Activated CD4-positive, CD25-positive, alpha-beta regulatory T cell treated with anti-CD3 and anti-CD28 coated beads, Interleukin-2, amount 50 U/mL, for 16 hours (primary cell): ENCODE measurements at places on chromosomes 11 and 22.
A peak's percentile ranks its signal among the peaks of the same experiment; 100 is the strongest.

DNA sequence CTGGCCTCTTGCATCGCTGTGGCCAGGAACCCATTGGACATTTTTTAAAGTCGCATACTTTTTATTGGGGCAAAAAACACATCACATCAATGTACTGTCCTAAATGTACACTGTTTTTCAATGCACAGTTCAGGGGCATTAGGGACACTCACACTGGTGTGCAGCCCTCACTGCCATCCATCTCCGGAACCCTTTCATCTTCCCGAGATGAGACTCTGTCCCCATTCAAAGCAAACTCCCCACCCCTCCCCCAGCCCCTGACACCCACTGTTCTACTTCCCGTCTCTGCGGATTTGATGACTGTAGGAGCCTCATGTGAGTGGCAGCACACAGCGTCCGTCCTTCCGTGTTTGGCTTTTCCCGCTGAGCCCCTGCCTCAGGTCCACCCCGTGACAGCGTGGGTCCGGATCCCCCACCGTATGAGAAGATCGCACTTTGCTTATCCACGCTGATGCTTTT lies 41.8 kb upstream of the TH start:
- DNase-seq: no peak

GRCh38 chr11:81301166-81301830 lies 1432.4 kb downstream of the FAM181B start:
- DNase-seq: no peak

GRCh38 chr11:81222491-81222890 lies 1511.2 kb downstream of the FAM181B start:
- DNase-seq: no peak

DNA sequence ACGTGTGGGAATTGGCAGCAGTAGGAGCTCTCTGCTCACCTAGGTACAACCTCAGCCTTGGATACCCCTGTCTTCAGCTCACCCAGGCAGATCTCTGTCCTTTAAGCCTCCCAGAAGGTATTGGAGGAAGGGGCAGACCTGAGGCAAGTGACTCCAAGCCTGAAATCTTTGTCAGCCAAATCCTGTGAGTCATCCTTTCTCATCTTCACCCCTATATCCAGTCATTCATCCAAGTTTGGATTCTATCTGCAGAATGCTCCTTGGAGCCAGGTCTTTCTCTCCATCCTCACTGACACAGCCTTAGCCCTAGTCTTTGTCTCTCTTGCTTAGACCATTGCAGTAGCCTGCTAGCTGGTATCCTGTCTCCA lies 10.4 kb upstream of the THY1 start:
- no peak for DNase-seq

DNA sequence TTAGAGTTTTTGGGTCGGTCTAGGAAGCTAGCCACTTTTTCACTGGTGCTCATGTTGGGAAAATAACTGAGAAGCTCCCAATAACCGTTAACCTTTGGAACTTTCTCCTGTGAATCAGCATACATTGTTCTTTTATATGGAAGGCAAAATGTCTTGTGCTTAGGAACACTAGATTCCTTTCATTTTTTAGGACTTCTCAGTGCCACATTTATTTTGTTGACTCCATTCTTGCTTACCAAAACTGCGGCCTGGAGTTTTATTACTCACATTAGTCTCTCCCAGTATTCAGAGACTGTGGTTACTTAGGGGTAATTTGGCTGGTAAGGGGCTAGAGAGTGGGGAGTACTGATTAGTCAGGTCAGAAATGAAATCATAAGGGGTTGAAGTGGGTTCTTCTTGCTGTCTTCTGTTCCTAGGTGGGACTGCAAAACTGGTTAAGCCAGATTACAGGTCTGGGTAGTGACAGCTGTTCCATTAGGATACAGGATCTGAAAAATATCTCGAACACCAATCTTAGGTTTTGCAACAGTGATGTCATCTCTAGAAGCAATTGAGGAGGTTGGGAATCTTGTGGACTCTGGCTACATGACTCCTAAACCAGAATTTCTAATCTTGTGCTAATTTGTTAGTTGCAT lies 631.4 kb upstream of the LUZP2 start:
- no peak for DNase-seq

GRCh38 chr11:35822815-35823495 lies 120.9 kb upstream of the LDLRAD3 start:
- DNase-seq: no peak

GRCh38 chr11:70001246-70001645 lies 76.9 kb upstream of the ANO1 start:
- no peak for DNase-seq

DNA sequence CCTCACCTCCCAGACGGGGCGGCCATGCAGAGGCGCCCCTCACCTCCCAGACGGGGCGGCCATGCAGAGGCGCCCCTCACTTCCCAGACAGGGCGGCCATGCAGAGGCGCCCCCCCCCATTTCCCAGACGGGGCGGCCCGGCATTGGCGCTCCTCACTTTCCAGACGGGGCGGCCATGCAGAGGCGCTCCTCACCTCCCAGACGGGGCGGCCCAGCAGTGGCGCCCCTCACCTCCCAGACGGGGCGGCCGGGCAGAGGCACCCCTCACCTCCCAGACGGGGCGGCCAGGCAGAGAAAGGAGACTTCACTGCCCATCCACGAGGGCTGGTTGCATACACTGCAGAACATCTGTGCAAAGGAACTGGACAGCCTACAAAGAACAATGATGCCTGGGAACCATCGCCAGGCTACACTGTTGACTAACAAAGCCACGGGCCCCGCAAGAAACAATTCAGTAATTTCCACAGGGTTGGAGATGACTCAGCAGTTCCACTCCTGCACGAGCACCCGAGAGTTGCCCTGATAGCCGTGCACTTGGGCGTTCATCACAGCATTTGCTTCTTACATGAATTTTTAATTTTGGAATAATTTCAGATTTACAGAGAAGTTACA lies 58.7 kb downstream of the CTTN start:
- DNase-seq: no peak

DNA sequence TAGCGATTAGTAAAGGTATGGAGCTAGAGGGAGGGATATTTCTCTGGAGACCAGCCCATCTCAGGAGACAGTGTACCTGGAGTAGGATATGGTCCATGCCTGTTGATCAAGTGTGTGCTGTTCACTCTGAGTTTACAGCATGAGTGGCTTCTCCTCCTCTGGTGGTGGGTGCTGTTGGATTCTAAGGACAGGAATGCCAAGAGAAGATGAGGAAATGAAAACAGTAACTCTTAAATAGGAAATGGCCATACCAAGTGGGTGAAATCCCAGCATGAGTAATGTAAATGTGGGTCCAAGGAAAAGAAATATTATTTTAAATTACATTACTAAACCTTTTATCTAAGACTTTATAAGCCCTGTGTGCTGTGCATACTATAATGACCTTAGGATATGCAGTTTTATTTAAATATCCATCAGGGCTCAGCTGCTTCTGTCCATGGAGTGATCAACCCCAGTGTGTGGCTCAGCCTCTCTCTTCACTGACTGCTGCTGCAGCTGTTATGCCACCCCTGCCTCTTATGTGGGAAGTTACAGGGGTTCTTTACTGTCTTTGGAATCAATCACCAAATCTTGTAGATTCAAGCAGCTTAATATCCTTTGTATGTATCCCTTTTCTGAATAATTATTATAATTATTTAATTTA lies 54.3 kb downstream of the FAT3 start:
- no peak for DNase-seq

DNA sequence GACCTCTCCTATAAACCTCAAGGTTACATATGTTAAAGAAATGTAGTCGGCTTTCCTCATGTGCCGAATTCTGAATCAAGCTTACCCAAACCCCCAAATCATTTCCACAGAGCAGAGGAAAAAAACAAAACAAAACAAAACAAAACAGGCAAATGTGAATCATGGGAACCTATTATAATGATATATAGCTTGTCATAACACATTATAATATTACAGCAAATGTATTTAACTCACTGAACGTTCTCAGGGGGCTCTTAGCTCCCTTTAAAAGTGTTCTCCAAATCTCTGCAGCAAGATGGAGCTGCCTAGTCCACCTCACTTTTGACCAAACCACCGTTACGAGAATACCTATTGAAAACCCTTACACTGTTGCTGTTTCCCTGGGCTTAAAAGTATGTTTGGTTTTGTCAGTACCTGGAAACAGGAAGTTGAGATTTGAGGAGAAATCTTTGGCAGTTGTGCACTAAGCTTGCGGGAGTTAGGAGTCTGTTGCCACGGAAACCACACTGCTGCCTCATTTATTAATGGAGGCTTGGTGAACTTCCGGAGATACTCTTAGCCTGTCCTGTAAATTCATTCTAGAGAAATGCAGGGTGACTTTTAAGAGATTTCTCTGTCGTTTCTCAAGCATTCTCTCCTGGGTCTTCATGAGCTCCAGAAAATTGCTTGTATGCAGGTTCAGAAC lies 167.0 kb upstream of the RASSF10 start:
- no peak for DNase-seq

GRCh38 chr11:56910046-56910773 lies 78.5 kb upstream of the OR5AK2 start:
- DNase-seq: no peak

DNA sequence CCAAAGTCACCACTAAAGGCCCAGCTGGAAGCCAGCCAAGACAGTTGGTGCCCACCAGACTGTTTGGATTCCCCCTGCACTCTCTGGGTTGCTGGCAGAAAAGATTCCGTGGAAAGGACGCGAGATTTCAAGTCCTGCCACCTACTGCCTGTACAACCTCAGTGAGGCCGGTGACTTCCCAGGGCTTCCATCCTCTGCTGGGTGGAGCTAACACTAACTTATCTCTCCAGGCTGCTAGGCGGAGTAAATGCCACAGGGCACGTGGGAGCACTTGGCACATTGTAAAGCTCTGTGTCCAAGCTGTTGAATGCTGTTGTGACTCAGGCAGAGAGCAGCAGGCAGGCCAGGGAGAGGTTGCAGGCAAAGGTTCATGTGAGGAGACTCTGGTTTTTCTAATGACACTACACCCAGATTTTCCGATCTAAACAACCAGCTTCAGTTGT lies 50.9 kb upstream of the CDON start:
- DNase-seq: no peak

GRCh38 chr11:1460396-1460985 lies 26.1 kb downstream of the MOB2 start:
- no peak for DNase-seq

DNA sequence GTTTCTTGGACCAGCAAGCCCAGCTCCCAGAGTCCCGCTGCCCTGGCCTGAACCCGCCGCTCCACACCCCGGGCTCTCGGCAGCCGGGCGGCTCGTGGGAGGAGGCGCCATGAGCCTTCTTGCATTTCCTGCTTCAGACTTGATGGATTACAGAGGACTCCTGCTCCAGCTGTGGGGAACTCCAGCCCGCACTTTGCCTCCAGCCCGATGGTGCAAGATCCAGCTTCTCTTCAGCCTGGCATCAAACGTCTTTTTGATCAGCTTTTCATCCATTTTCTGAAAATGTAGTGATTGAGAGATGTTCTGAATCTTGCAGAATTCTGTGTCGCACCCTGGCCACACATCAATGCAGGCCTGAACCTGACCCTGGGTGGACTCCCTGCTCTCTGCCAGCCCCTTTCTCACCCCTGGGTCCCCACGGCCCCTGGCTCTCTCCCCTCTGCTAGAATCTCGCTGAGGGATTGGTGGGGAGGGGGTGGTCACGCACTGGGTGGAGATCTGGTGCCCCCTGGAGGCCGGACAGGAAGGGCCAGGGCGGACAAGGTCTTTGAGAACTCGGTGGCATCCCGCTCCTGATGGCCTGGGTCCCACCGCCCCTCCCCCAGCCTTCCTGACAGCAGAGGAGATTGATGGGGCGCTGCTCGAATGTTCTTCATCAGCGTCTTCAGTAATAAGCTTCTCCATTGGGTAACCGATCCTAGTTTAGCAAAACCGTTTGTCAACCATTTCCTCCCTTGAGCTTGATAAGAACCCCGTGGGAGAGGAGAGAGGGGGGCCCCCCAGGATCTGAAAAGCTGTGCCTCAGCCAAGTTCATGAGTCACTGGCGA lies 12.1 kb upstream of the NFAM1 start:
- DNase-seq: peak; percentile 55

GRCh38 chr22:39994041-39994565 lies 651 bp upstream of the FAM83F start:
- peak; percentile 13 for DNase-seq

DNA sequence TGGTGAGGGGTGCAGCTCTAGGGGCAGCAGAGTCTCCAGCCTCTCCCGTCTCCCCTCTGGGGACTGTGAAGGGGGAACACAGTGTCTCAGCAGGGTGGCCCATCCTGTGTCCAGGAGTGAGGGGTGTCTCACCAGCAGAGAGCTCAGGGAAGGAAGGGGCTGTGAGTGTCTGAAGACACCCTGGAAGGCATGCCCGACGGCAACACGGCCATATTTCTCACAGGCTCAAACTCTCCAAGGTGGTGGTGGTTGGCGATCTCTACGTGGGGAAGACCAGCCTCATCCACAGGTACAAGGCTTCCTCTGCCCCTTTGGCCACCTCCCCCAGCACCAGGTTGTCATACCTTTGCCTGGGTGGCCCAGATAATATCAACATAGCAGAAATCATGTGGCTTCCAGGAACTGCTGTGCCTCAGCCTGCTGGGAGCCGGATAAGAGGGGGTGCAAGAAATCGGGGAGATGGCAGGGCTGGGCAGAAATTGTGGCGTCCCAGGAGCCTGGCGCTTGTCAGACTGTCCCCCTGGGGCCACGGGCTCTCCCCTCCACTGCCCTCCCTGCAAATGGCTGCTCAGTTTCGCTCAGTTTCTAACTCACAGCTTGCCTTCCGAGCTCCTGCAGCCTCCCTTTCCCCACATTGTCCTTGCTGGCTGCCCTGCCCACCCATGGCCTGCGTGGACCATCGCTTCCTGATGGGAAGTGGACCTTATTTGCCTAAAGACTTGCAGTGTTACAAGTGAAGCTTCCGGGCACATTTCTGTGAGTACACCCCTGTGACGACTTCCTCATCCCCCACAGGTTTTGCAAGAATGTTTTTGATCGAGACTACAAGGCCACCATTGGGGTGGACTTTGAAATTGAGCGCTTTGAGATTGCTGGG lies 7.2 kb downstream of the RAB36 start:
- DNase-seq: no peak

- no peak for DNase-seq
These were observed 103.4 kb upstream of the SEZ6L start for GRCh38 chr22:26065847-26066246.

- no peak for DNase-seq
These were observed 51.3 kb downstream of the TRIM29 start for GRCh38 chr11:120086651-120087050.

GRCh38 chr11:114610984-114611944 lies 15.7 kb upstream of the NXPE4 start:
- no peak for DNase-seq
